ENCODE measurements at places on chromosomes 1 and 21. TPM values are rescaled to one million over a fixed set of nuclear protein-coding genes. Genes with fewer than 3 reads are reported as not detected.

DNA sequence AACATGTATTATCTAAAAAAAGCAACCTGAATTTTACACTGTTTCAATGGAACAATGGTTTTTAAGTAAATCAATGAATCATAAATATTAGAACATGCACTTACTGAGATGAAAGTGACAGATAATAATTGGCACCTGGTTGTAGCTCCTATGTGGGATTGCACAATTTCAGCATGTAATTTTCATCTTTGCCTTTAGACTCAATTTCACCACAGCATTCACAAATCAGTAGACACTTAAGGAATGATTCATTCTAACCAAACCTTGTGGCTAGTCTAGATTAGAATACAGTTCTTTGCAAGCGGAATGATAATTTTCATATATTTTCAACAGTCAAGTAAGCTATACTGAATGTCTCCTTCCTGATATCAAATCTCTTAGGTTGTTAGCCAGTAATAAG is 853.4 kb downstream of the KCNT2 start:
- DNase-seq = no peak

- no peak for DNase-seq
Measured at GRCh38 chr1:80448081-80448480, 1352.7 kb upstream of the ADGRL2 start.

DNA sequence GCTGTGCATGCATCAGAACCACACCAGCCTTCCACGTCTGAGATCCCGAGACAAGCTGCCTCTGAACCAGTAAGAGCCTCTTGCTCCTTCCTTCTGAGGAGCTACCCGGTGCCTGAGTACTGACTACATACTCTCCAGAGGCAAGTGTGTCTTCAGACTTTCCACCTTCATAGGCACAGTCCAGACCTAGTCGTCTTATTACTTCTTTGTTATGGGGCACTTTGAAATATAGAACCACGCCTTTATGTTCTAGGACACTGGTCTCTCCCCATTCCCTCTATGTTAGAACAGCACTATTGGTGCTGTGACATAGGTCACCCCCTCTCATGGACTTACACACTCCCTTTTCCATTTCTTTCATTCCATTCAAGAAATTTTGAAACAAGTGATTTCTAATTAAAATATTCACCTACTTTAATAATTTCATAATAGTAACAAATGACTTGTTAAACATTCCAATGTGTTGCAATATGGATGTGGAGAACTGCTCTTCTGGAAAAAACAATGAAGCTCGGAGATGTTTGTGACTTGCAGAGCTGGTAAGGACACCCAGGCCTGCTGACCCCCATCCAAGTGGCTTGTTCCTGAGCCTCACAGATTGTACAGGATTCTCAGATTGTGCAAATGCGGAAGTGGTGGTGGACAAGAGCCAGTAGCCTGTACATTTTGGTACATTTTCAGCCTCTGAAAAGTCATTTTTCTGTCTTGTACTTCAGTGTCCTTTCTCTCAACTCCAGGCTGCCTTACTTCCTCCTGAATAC is 76.1 kb upstream of the SIPA1L2 start:
- DNase-seq = no peak

DNA sequence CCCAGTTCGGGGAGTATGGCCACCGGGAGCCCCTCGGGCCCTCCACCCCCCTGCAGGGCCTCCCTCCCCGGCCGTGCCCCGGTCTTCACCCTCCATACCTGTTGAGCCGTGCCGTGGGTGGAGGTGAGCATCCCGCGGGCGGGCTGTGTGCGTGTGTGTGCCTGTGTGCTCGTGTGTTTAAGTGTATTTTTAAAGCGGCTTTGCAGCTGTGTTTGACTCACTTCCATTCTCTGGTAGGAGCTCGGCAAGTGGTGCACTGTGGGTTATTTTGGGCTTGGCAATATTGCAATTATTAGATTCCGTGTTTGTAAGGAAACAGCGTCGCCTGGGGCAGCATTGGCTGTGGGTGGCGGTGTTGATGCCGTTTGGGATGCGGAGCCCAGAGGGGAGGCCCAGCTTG is 20.3 kb upstream of the PLCH2 start:
- DNase-seq = no peak

GRCh38 chr1:158801396-158801795 is 20.4 kb upstream of the OR6N2 start:
- DNase-seq = no peak

DNA sequence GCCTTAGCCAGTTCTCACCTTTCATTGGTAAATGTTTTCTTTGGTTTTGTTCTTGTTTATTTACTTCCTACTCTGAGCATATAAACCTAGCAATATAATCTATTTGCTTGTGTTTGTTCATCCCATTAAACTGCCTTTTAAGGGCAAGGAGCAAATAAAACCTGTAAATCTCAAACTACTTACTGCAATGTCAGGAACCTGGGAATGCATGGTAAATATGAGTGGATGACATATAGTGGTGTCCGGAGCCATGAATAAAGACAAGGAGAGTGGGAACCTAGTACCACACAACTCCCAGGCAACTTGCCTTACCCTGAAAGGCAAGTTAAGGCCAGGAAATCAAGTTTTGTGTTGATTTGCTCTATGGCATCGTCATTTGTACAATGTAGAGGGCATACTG is 1133.7 kb upstream of the NCAM2 start:
- DNase-seq = no peak

GRCh38 chr1:178528228-178528952 is 15.5 kb downstream of the TEX35 start:
- DNase-seq = no peak

GRCh38 chr1:68229650-68230483 is 2.5 kb downstream of the WLS start:
- no peak for DNase-seq

DNA sequence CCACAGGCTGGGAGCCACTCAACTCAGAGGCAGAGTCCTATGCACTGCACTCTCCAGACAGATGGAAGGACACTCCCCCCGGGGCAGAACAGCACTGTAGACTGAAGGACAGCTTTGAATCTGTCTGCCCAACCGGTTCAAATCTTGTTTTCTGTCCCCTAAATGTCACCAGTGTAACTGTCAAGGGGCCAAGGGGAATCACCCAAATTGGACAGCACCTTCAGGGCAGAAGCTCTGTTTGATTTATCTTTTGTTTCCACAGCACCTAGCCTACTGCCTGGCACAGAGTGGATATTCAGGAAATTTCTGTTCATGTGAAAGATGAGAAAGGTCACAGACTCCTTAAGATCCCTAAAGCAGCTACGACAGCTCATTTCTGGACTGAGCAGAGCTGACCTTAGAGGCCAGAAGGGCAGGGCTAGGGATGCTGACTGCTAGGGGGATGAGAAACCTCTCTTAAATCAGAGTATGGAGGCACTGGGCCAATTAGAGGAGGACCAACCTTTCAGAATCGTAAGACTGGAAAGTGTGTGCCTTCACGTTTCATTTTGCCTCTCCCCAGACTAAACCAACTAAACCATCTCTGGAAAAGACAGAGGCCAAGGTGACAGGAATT is 41.0 kb downstream of the ITPKB start:
- DNase-seq = no peak

DNA sequence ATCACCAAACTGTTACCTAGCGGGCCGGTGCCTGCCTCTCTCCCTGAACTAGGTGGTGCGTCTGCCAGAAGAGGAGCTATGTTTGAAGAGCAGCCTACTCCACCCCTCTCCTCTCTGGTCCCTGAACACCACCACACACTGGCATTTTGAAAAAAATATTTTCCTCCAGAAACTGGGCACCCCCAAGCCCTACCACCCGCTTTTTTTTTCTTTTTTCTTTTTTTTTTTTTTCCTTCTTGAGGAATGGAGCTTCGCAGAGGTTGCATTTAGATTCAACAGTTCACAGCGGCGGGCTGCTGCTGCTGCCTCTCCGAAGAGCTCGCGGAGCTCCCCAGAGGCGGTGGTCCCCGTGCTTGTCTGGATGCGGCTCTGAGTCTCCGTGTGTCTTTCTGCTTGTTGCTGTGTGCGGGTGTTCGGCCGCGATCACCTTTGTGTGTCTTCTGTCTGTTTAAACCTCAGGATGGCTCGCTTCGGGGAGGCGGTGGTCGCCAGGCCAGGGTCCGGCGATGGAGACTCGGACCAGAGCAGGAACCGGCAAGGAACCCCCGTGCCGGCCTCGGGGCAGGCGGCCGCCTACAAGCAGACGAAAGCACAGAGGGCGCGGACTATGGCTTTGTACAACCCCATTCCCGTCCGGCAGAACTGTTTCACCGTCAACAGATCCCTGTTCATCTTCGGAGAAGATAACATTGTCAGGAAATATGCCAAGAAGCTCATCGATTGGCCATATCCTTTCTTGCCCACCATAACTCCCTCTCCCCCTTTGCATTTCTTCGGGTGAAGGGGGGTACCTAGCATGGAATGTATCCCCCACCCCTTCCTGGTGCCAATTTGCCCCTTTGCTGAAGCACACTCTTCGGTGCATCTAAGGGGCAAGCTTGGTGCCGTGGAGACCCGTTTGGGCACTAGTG is at the start of gene CACNA1E:
TSS of gene CACNA1E (plus strand) at position 233 of the 911 bp plus-strand sequence. CDS start at position 461, 228 bp downstream.
- no peak for DNase-seq

DNA sequence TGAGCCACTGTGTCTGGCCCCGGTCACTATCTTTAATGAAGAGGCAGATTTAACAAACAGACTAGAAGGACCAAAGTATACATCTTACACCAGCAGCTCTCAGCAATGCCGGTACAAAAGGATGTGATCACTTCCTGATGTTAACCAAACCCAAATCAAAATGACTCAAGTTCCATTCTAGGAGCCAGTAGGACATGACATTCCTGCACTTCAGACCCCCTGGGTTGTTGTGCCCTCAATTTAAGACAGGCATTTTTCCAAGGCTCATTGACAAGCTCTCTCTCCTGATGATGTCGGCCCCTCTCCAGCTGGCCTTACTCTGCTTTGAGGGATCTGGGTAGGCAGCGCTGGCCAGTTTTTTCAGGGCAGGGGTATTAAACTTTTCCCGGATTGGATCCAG is 35.1 kb downstream of the YARS1 start:
- DNase-seq = no peak

DNA sequence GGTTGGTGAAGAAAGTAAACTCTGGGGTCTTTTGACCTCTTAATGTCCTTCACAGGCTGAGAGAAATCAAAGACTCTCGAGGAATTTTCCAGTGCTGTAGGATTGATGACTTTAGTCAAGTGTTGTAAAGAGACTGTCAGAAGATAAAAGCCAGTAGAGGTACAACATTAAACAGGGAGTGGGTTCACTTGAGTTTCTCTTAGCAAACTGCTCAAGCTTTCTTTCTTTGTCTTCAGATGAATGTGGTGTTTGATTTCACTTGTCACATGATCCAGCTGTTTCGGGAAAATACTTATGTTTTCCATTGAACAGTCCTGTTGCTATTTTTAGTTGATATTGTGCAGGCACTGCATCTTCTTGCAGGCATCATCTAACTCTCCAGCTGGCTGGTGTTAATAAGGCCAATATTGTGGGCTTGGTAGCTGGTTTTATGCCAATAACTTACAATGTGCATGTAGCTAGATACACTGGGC is 45.6 kb downstream of the XCL2 start:
- no peak for DNase-seq

GRCh38 chr1:234271243-234271606 is 102.0 kb upstream of the COA6 start:
- DNase-seq = no peak

GRCh38 chr21:45323487-45324311 is 36.0 kb upstream of the POFUT2 start:
- no peak for DNase-seq

DNA sequence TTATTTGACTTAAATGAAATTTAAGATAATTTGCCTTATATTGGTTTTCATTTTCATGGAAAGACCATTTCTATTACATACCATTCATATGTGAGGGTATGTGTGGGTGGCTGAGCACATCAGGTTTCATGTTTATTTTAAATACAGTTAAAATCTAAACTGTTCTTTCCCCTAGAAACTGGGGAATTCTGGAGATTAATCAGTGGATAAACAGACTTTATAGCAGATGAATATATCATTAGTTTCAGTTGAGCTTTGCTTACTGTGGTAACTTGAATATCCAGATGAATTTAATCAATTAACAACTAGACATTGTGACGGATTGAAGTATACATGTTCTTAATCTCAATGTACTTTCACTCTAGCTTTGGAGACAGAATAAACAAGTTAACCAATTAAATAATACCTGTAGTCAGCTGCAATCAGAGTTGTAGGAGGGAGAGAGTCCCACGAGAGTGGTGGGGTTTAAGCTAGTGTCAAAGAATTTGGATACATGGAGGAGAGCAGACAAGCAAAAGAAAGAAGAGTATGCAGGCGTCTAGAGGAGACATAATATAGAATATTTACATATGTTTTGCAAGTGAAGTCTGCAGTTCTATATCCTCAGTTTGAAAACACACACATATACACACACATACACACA is 97.6 kb downstream of the PDE4B start:
- no peak for DNase-seq

- no peak for DNase-seq
Measured at GRCh38 chr1:239268007-239268406, 118.4 kb upstream of the CHRM3 start.

- DNase-seq = no peak
Measured at GRCh38 chr1:10498231-10498630, 23.5 kb downstream of the PEX14 start.

DNA sequence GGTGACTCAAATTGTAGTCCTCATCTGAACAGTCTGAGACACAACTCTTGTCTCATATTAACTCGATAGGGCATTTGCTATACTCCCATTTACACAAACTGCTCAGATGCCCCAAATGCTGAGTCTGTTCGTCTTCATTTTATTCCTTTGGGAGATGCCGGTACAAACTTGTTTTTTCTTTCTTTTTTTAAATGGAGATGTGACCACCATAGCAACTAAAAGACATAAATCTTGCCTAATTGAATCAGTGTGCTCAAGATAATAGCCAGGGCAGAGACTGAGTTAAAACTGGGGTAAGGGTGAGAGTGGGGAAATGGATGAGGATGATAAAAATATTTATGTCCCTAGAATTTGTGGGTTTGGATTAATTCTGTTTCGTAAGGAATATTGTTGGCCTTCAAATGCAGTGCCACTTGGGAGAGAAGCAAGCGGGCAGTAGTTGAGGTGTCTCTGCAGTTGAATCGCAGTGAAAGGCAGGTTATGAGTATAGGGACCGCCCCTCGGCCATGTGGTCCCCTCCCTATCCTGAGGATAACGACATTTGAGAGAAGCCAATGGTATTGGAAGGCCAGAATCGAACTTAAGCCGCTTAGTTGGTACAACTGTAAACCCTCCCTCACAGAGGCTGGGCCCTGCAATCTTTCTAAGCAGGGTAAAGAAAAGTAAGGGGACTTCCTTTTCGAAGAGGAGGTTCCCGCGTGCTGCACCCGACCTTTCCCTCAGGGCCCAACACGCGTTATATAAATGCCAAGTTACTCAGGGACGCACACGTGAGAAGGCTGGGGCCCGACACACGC is 859 bp upstream of the LRRC8B start:
- DNase-seq = no peak

DNA sequence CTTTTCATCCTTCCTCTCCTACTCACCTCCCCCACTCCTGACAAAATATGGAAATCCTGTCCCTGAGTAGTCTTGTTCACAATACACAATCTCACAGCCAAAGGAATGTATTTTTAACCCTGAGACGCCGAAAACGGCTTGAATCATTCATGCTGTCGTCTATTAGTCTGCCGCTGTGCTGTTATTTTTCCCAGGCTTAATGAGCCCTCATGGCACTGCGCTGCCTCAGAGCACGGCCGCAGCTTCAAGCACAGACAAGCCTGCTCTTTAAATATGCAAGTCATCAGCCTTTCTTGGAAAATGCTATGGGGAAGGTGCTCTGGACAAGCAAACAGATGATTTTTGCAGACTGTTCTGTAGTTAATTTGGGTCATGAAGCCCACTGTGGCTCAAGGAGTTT is 302.7 kb downstream of the DISC1 start:
- DNase-seq = no peak

Gene ARHGAP29
- total RNA-seq = 25.5 TPM

Gene SPATA17
- total RNA-seq = 0.78 TPM

Gene FCAMR
- total RNA-seq = not detected

Gene RAB42
- total RNA-seq = 1.1 TPM

Gene PUM1
- 83.7 TPM for total RNA-seq

Gene ACKR1
- total RNA-seq = 22.5 TPM
